Activated naive CD4-positive, alpha-beta T cell treated with anti-CD3 and anti-CD28 coated beads, Interleukin-2, amount 50 U/mL, for 72 hours (primary cell): ENCODE measurements at places on chromosomes 16 and 17. TPM values are rescaled to one million over a fixed set of nuclear protein-coding genes. Genes with fewer than 3 reads are reported as not detected.

The KRTAP1-3 gene
- not detected for total RNA-seq

The C16orf96 gene
- 0.19 TPM for total RNA-seq

The SLC6A4 gene
- not detected for total RNA-seq

The DRC3 gene
- 0.05 TPM for total RNA-seq

The KCNH6 gene
- total RNA-seq, result 0.08 TPM

The KRTAP4-1 gene
- not detected for total RNA-seq

The MYO15B gene
- total RNA-seq, result 38.4 TPM

The SUPT4H1 gene
- total RNA-seq, result 105 TPM

The GINS2 gene
- 42.3 TPM for total RNA-seq

DNA sequence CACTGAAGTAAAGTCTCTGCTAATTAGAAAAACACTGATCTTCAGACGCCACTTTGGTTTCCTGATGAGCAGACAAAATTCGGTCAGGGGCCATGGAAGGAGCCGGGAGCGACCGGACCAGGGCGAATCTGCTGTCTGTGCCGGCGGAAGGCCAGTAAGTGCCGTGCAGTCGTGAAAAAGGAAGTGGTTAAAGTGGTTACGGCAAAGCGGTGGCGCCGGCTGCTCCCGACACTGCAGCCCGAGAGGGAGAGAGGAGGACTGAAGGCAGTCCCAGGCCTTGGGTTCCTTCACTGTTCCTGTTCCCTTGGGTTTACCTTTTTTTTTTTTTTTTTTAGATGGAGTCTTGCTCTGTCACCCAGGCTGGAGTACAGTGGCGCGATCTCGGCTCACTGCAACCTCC, 17.3 kb upstream of the HEXD start:
- DNase-seq, result peak; percentile 76

- no peak for DNase-seq
These were observed 86.9 kb downstream of the MRM3 start for GRCh38 chr17:869086-869485.

- no peak for DNase-seq
These were observed 5.0 kb downstream of the CTF1 start for GRCh38 chr16:30901201-30902028.

DNA sequence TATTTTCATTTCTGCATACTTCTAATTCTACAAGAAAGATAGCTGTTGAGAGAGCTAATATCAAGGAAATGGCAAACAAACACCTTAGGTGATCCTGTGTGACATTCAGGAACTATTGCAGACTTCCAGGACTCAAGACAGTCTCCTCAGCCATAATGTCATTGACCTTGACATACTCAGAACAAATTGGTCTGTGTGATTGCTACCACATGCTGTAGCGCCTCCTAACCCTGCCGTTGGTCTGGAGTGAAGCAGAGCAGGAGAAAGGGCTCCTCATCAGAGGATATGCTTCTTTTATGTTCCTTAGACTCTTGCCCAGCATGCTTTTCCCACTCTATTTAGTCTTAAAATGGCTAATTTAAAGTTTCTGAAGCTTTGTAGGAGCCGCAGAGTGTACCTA, 194.2 kb upstream of the TBX2 start:
- DNase-seq, result no peak

GRCh38 chr17:9116311-9116835, 95.1 kb downstream of the NTN1 start:
- no peak for DNase-seq

DNA sequence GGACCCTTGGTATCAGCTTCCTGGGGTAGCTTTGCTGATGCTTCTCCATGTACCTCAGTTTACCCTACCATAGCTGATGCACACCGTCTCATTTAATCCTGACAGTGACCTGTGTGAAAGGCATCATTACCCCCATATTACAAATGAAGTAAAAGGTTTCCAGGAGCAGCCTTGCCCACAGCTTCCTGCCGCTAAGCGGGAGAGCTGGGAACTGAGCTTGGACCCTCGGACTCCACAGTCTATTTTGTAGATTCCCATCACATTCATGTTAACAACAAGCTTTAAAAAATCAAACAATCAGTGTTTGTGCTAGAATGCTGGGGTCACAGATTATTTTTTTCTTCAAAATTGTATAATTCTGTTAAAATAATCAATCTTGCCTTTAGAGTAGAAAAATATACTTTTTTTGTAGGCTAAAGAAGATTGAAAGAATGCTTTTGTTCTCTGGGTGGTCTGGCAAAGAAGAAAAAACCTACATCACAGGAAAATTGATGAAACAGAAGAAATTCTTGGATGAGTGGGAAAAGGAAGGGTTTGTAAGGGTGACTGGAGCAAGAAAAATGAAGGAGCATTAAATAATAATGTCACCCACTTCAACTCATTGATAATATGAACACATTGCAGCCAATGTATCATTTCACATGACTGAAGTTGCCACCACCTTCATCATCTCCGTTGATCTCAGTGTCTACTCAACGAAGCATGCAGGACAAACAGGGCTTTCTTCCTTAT, 9.5 kb upstream of the USP10 start:
- no peak for DNase-seq

DNA sequence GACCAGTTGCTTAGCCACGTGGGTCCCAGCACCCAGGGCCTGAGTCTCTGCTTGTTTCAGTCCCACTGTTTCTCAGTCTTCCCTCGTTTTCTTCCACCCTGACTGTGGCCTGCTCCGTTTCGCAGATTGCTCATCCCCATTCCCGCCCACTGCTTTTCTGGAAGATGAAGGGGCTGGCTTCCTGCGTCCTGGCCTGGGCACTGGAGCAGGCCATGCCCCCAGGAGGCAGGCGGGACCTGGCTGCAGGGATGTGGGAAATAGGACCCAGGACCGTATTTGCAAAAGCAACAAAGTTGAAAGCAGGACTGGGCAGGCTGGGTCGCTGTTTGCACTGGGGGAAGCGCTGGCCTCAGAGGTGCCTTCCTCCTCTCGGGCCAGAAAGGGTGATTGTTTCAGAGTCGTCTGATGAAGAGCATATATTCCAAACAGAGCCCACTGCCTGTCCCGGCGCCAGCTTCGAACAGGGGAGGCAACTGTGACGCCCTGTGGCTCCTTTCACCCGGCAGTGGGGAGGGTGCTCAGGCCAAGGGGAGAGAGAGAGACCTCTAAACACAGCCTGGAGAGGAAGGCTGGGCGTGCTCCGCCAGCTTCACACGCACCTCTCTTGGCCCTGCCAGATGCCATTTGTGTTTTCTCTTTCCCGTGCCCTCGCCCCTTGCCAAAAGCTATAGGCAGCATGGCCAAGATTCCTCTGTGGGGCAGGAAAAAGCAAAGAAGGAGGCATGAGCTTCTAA, 108.6 kb downstream of the CMIP start:
- no peak for DNase-seq

DNA sequence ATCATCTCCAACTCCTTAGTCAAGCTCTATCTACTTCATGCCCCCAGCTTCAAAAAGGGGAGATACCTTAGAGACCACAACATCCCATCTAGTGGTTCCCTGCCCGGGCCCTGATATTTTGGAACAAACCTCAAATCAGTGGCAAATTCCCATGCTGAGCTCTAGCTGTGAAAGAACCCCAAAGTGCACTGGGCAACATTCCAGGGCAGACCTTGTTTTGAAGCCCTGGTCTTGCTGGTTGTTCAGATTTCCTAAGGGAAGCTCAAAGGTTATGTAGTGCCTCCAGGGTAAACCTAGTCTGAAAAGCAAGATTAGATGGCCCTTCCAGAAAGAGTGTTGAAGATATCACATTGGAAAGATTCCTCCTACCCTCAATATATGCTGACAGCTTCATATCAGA, 16.3 kb downstream of the FAM117A start:
- DNase-seq, result no peak

- no peak for DNase-seq
These were observed 23.1 kb upstream of the CMIP start for GRCh38 chr16:81421536-81421935.

DNA sequence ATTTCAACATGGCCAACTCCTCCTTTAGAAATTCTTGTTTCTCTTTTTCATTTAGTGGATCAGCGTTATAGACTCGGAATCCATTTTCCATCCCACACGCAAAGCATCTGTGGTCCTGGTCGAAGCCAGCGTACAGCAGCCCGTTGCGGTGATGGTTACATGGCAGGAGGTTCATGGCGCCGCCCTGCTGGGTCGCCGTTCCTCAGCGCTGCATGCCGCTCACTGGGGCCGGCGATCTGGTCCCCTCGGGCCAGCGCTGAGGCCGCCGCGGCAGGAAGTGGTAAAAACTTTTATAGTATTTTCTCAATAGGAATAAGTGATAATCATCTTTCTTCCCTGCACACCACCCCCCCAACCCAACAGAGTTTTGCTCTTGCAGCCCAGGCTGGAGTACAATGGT, 29.9 kb upstream of the RHOT1 start:
- no peak for DNase-seq

GRCh38 chr17:17819561-17819995, 17.2 kb downstream of the SREBF1 start:
- peak; percentile 78 for DNase-seq

GRCh38 chr17:69936996-69937395, 138.0 kb upstream of the KCNJ16 start:
- DNase-seq, result no peak

- DNase-seq, result no peak
These were observed 67.0 kb downstream of the RAP1GAP2 start for GRCh38 chr17:2863204-2863603.

- no peak for DNase-seq
These were observed 14.5 kb downstream of the RHBDL3 start for GRCh38 chr17:32279891-32280716.

DNA sequence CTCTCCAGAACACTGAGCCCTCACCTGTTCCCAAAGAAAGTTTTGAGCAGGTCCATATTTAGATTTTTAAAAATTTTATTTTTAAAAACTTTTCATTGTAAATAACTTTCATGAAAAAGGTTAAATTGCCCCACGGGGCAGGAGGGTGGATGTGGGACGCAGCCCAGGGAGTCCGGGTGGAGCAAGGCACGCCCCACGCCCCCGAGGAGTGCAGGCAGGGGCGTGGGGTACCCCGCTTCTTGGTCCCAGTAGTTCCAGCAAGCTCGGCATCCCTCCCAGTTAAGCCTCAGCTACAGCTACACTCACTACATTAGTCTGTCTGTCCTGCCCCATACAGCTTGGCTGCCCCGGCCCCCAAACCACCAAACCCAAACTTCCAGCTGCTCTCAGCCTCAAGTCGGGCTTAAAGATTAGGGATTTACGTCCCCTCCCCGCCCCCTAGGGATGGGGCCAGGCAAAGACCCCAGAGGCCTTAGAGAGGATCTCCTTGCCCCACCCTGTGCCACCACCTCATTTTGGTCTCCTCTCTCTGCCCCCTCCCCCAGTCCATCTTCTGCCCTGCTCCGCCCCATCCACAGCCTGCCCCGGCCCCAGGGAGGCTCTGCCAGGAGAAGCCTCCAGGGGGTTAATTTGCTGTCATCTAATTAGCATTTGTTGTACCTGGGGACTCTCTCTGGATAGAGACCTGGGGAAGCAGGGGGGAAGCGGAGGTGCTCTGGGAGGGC, 4.6 kb downstream of the FOXJ1 start:
- DNase-seq, result no peak

- DNase-seq, result no peak
These were observed 54.0 kb upstream of the COX10 start for GRCh38 chr17:14015271-14015670.

DNA sequence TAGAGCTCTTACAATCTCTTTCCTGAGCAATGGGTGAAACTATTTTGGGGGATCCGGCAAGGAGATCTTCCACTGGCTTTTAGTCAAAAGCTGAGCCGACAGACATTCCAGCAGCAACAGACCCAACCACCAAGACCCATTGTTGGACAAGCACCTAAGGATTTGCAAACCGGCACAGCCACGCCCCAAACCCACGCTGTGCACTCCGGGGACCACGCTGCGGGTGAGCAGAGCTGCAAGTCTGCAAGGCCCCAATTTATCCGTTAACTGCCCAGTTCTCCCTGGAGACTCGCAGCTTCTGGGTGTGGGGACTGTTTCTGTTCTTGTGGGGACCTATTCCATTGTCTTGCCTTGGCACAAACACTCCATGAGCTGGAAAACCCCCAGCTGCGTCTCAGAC, 45.9 kb downstream of the C16orf95 start:
- no peak for DNase-seq

DNA sequence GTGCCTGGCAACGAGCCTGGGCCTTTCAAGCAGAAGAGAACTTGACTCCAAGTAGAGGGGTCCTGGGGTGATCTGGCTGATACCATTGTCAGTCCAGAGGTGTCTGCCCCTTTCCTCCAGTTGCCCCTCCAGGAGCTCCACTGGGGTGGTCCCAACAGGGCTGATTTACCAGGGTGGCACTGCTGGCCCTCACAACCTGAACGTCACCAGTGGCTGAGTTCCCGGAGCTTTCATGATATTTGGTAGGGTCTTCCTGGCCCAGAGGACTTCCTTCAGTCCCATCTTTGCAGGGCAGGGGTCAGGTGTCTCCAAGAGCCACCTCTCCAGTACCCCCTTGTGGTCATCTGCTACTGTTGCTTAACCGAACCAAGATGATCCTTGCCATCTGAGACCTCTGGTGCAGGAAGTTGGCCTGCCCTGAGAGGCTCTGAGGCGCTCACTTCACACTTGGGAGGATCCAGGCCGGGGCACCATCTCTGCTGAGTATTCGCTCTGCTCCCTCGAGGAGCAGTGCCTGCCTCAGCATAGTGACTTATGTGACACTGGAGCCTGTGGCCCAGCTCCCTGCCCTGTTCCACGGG, 3.5 kb downstream of the LIMD2 start:
- peak; percentile 34 for DNase-seq

DNA sequence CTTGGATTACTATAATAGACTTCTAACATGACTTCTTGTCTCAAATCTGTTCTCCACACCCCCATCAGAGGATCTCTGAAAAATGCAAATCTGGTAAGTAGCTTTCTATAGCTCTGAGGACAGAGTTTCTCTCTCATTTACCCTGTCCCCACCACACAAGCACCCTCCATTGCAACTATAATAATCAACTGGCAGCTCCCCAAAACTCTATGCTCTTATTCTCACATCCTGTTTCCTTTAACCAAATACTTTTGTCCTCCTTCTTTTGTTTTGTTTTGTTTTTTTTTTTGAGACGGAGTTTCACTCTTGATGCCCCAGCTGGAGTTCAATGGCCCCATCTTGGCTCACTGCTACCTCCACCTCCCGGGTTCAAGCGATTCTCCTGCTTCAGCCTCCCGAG, 73.4 kb downstream of the HELZ start:
- DNase-seq, result no peak

DNA sequence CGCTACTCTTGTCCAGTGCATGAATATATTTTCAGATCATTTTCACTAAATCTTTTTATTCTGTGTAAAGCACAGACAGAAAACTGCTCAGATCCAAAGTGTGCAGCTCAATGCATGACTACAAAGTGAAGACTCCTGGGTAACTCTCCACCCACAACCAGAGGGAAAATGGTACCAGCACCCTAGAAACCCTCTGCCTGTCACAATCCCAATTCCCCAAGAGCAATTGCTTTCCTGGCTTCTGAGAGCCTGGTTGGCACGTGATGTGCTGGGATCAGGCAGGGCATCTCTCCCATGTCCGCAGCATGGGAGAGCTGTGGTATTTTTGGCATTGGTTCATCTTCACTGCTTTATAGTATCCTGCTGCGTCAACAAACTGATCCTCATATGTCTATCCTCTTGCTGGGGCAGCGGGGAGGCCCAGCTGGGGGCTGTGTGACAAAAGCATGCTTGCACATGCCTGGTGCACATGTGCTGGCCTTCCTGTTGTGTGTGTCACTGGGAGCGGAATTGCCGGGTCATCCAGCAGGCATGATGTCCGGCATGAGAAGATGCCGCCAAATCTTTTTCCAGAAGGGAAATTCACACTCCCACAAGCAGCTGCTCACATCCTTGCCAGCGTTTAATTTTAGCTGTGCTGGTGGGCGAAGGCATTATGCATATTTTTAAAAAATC, 278.9 kb upstream of the FOXF1 start:
- DNase-seq, result no peak

GRCh38 chr17:35578929-35579432, 610 bp upstream of the PEX12 start:
- no peak for DNase-seq

- no peak for DNase-seq
These were observed 40.8 kb downstream of the NUP88 start for GRCh38 chr17:5378566-5379207.
